Activated T-cell treated with anti-CD3 and anti-CD28 coated beads for 48 hours (primary cell): ENCODE measurements at places on chromosomes 11 and 22.

DNA sequence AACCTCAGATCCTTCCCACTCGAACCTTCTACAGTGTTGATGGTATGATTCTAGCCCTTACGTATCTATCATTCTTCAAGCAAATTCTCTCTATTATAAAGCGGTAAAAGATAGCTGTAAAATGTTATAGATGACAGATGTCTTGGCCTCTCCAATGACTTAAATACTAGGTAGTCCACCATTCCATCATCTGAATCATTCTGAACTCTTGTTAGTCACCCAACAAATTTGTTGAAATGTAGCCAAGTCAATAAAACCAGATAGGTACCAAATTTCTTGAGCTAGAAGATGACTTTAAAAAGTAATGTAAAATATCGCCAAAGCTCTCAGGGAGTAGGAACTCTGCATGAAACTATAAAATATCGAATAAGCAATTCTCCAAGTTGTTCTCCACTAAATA lies 32.6 kb upstream of the PICALM start:
- DNase-seq = no peak

GRCh38 chr11:71451596-71452198 lies 1.3 kb upstream of the NADSYN1 start:
- no peak for DNase-seq

DNA sequence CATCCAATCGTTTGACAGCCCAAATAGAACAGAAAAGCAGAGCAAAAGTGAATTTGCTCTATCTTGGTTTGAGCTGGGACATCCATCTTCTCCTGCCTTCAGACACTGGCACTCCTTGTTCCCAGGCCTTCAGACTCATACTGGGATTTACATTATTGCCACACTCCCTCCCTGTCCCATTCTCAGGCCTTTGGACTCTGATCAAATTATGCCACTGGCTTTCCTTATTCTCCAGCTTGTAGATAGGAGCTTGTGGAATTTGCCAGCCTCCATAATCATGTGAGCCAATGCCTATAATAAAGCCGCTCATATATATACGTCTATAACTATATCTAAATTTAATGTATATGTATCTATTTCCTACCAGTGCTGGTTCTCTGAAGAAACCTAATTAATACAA lies 568.3 kb upstream of the KIRREL3 start:
- no peak for DNase-seq

- no peak for DNase-seq
Measured at GRCh38 chr11:121138259-121138658, 37.2 kb downstream of the TECTA start.

DNA sequence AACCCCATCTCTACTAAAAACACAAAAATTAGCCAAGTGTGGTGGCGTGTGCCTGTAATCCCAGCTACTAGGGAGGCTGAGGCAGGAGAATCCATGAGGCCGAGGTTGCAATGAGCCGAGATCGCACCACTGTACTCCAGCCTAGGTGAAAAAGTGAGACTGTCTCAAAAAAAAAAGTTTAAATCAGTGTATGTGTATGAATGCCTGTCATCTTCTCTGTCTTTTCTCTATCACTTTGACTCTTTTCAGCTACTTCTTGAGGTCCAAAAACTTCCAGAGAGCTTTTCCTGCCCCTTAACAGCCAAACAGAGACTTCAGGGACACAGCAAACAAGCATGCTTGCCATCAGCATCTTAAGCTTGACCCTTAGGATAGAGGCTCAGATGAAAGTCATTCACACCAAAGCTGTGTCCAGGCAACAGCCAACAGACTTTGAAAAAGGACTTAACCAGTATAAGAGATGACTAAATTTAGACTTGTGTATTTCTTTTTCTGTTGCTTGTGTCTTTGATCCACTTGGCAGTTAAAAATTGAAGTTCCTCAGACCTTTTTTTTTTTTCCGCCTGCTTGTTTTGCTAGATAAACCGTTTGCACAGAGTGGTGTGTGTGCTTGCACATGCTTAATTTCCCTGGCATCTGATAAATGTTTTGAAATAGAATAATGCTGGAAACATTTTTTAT lies 151.9 kb downstream of the DBX1 start:
- DNase-seq = no peak

- peak; percentile 88 for DNase-seq
Measured at GRCh38 chr11:117817368-117818040, 7.0 kb downstream of the FXYD2 start.

DNA sequence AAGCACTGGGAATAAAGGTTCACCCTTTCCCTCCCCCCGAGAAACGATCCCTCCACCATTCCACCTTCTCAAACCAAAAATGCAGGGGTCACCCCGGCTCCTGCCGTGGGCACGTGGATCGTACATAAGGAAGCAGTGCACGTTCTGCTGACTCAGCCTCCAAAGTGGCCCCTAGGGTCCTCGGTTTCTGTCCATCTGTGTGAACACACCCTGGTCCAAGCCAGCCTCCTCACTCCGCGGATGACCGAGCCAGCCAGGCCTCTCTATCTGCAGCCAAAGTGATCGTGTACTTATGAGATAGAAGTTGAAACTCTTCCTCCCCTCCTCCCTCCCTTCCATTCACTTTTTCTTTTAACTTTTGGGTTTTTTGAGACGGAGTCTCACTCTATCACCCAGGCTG lies 16.2 kb downstream of the C11orf24 start:
- DNase-seq = no peak

DNA sequence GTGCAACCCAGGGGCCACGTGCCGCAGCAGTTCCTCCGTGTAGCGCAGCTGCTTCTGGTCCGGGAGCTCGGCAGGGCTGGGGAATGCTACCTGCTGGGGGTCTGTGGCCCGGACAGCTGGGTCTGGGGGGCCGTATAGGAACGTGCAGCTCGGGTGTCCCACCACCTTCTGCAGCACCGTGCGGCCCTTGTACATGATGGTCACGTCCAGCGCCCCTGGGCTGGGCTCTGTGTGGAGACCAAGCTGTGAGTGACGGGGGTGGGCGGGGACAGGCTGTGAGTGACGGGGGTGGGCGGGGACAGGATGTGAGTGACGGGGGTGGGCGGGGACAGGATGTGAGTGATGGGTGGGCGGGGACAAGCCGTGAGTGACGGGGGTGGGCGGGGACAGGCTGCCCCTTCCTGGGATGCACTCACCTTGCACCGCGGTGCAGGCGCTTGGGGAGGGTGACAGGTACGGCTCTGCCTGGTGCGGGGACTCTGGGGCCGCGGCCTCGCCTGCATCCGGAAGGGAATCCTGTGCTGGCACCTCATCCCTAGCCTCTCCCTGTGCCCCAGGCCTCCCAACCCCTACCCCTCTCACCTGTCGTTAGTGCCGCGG lies 2.3 kb downstream of the IRF7 start:
- DNase-seq = peak; percentile 72

DNA sequence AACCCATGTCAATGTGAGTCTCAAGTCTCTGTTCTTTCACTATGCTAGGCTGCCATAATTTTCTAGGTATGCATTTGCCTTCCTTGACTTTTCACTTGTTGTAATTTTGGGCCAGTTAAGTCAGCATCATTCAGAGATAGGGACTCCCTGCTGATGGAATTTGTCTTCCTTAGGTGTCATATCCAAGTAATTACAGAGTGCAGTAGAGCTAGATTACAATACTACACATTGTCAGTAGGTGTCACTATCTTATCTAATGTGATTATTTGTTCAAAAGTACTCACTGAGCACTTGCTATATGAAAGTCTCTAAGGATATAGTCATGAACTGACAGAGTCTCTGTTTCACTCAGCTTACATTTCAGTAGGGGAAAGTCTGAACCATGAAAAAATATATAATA lies 25.0 kb upstream of the SYN3 start:
- no peak for DNase-seq

DNA sequence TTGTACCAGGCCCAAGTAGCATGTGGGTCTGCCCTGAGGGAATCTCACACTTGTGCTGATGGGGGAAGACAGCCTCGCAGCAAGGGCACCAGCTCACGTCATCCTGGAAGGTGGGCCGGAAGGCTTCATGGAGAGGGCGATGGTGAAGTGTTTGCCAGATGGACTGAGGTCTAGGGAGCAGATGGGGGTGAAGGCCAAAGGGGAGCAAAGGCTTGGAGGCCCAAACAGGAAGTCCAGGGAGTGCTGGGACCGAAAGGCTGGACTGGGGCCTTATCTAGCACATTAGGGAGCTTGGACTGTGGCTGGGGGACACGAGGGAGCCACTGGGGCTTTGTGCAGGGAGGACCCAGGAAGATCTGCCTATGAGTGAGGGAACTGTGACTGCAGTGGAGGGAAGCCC lies 1.2 kb upstream of the TNFRSF13C start:
- DNase-seq = no peak

GRCh38 chr11:102705626-102706025 lies at the start of gene MMP27:
Gene MMP27 (minus strand): TSS chr11:102705769. CDS start chr11:102705714, 55 bp downstream.
- no peak for DNase-seq

DNA sequence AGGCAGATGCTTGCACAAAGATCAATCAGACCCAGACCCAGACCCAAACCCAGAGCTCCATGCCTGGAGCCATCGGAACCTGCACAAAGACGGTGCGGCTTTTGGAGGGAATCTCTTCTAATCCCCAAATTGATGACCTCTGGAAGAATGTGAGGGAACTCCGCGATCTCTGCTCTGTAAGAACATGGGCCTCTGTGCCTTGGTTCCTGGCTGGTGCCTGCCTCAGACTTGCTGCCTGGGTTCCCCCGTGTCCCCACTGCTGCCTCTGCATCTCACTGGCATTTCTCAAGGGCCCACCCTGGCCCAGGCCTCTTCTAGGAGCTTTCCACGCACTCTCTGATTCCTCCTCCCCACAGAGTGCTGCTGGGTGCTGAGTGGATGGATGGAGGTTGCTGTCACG lies 1044.4 kb downstream of the TBC1D22A start:
- no peak for DNase-seq
